ENCODE measurements at places on chromosomes 4 and X.

DNA sequence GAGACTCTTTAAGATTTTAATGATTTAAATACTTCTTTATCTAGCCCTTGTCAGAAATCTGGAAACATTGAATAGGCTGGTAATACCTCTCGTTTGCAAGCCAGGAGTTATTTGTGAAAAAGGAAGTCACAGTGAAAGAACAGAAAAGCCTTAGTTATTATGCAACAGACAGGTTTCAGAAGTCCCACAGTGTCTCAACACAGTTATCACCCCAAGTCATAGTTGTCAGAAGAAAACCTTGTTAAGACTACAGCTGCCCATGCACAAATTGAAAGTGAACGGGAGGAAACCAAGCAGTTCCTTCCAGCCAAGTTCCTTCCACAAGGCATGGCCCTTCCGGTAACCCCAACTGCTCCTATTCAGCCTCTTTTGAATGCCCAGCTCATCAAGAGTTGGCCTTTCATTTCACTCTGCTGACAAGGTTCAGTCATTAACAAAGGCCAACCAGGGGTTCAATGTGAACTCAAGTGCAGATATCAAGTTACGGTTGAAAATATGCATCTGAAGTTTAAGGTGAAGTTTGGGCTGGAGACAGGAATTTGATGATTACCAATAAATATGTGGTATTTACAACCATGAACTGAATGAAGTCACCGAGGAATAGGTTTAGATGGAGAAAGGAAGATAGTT lies 15.6 kb downstream of the ALPK1 start:
- no peak for DNase-seq

- peak; percentile 24 for DNase-seq
These were observed 126.5 kb downstream of the REELD1 start for GRCh38 chr4:146340798-146341197.

DNA sequence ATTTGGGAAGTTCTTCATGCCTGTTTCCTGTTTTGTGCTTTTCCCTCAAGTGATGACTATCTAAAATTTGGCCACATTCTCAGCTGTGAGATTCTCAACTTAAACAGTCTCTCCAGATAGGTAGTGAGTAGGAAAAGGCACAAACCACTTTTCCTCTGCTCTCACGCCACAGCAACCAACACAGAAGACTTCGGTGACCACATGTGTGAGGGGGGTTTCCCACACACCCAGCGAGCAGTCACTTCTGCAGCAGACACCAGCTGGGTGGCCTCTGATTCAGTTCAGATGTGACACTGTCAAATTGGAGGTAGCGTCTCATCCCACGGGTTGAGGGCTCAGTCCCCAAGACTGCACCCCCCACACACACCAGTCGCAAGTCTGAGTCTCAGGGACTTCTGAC lies 25.1 kb upstream of the CLDN34 start:
- DNase-seq = no peak

DNA sequence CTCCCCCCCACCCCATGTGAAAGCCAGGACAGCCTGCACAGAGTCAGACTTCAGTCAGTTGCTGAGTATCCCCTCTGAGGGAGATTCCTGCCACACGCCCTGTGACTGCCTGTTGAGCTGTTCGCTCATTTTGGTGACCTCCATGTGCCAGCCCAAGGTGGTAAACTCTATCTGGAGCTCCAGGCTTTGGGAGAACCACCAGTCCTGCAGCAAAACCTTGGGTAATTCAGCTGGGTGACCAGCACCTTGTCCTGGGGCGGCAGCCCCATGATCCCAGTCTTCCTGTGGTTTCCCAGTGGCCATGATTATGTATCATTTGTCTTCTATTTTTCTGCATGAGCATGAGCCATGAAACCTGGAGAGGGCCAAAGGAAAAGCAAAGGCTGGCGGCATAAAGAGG lies 73.4 kb downstream of the NBDY start:
- no peak for DNase-seq

- peak; percentile 37 for DNase-seq
These were observed 1778.2 kb upstream of the PCDH10 start for GRCh38 chr4:131370846-131371245.

- DNase-seq = no peak
These were observed 82.5 kb downstream of the RBM47 start for GRCh38 chr4:40546969-40547788.

DNA sequence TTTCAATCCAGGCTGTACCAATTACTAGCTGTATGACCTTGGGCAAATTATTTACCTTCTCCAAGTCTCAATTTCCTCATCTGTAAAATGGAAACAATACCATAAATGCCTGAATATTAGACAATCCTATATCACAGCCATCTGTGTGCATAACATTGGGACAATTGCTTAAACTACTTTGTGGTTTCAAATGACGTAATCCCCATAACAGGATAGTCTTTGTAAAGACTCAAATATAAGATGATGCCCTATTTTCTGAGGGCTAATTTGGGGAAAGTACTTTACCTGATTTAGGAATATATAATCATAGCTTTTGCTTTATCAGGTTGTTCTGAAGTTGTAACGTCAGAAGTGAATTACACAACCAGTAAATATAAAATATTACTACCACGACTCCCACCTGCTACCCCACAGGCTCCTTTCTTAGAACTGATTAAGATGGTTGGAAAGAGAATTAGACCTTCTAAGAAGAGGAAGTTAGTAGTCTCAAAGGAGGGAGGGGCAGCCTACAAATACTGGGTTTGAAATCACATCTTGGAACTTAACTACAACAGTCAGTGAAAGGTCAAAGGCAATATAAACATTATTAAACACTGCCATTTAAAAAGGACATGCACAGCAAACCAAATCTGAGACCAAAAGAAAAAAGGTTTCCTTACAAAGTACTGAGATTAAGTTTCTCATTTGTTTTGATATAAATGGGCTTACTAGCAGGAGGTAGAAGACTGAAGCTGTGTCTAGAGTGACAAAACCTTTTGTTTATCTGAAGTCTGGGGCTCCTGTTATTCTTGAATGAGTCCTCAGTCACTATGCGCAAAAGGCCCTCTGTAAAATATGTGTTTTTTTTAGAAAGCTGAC lies 215.0 kb downstream of the SCFD2 start:
- DNase-seq = no peak

DNA sequence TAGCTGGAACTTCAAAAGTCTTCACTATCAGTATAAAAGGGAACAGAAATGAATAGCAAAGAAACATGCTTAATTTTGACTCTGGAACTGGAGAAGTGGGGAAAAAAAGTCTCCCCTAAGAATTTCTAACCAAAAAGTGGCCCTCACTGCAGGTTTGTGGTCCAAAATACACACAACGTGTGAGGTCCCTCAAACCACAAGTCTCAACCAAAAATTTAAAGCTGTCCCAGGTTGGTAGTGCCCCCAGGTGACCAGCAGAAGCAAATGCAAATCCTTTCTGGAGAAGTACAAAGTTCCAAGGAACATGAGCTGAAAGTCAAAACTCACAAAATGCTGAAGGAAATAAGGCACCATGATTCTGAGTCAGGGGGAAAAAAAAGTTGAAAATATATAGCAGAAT lies 23.6 kb upstream of the VAMP7 start:
- no peak for DNase-seq

DNA sequence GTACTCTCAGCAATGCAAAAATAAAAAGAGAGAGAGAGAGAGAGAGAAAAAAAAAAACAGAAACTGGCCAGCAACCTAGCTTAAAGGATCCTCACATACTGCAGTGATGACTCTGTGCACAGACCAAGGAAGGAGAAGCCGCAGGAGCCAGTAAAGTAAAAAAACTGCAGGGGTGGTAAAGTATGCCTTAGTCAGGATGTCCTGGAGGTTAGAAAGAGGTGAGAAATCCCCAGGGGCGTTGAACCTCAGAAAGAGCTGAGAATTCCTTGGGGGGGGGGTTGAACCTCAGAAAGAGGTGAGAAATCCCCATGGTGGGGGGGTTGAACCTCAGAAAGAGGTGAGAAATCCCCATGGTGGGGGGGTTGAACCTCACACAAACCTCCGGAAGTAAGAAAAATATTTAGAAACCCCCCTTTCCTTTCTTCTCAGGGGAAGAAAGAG lies 48.0 kb downstream of the MAGEA9 start:
- no peak for DNase-seq

- no peak for DNase-seq
These were observed 120.2 kb downstream of the AFAP1 start for GRCh38 chr4:7819446-7819845.

DNA sequence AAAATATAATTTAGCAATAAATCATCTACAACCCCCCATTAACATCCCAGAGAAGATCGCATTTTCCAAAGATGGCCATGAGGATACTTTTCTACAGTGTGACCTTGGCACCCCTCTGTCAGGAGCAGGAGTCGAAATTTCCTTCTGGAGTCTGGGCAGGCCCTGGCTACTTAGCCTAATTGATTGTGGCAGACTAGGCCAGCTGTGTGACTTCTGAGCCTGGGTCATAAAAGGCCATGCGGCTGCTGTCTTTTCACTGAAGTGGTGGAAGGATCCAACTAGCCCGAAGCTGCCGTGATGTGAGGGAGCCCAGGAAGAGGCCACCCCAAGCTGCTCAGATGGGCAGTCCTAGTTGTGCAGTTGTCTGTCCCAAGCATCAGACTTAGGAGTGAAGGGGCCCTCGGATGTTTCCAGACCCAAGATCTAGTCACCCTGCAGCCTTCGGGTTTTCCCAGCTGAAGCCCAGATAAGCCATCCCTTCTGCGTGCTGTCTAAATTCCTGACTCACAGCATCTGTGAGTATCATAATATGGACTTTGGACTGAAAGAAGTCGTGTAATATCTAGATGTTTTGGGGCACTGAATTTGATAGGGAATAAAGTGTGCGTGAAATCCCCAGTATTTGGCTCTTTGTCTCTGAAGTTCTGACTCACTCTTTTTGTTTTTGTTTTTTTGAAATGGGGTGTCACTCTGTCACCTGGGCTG lies 21.0 kb downstream of the PDK3 start:
- no peak for DNase-seq

- DNase-seq = no peak
These were observed 605.1 kb downstream of the ADGRL3 start for GRCh38 chr4:61805227-61805626.

GRCh38 chr4:147370473-147370872 lies 110.4 kb upstream of the EDNRA start:
- no peak for DNase-seq

DNA sequence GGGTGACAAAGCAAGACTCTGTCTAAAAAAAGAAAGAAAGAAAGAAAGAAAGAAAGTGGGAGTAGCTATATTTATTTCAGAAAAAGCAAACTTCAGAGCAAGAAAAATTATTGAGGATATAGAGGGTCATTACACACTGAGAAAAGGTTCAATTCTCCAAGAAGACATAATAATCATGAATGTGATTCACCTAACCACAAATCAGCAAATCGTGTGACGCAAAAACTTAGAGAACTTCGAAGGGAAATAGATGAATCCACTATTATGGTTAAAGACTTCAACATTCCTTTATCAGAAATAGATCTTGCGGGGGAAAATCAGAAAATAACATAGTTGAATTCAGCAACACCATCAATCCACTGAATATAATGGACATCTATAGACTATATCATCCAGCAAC lies 219.3 kb upstream of the LDB2 start:
- no peak for DNase-seq

GRCh38 chr4:5571646-5572045 lies 136.7 kb downstream of the EVC2 start:
- DNase-seq = no peak

DNA sequence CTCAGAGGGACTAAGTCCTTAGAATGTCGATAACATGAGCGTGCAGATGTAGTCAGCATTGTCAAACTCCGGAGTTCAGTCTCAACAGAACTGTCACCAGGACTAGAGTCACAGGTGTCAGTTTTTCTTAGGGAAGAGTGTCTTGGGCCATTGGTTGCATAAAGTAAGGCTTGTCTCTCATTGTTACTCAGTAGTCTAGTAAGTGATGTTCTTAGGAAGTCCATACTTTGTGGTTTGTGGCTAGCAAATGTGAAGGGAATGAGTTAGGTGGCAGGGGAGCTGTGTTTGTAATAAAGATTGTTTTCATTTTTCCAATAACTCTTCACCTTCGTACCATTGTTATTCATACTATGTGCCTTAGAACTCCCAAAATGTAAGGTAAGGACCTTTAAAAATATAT lies 119.6 kb downstream of the AFF2 start:
- no peak for DNase-seq

DNA sequence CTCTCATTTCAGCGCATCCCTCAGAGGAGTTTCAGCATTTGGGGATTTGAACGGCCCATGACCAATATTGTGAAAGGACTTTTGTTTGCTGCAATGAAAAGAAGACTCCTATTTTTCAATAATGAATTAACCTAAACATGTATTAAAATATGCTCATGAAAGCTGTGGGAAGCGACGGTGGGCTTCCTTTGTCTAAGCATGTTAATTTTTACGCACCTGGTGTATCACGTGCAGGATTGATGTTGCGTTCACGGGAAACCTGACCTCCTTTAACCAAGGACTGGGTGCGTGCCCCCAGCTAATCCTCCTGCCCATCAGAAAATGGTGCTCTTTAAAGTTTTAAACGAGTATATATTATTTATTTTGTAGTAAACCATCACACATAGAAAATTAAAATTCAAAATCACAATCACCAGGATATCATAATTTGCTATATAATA lies 590 bp upstream of the CCDC110 start:
- no peak for DNase-seq

DNA sequence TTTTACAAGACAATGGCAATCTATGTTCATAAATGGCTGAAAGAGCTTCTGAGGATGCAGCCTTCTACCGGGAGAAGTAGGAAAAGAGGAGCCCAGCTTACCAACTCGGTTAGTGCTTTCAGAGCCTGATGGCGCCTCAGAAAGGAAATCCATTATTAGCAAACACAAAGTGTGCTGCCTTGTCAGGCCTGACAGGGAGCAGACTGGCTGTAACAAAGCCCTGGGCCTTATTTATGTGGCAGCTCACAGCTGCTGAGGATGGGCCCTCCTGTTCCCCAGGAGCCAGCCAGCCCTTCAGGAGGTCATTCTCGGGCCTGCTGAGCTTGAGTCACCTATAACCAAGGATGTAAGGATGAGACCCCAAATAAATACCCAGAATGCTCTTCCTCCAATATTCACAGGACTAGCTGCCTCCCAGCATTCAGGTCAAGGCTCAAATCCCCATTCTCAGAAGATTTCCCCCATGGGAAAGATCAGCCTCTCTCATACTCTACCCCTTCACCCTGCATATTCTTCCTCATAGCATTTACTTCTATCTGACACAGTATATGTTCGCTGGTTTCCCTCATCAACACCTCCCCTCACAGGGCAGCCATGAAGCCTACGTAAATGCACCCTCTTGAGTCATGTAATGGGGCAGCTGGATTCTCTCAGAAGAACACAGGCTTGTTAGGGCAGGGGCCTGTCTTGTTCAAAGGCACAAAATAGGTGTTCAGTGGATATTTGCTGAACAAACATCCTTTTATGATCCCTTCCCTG lies 227.0 kb upstream of the RASGEF1B start:
- no peak for DNase-seq

DNA sequence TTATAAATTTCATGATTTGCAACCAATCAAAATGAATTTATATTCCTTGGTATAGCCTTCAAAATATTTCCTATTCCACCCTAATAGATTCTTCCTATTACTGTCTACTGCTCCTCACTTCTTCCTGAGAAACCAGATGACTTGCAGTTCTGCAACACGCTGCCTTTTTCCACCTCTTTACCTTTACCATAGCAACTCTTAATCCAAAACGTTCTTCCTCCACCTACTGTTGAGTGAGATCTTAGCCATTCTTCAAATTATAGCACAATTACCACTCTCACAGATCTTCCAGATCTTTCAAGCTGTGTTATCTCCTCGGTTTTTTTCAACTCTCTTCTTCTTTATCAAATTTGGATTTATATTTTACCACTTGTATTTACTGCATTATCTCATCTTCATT lies 289.8 kb downstream of the ADGRL3 start:
- DNase-seq = no peak

Data from COR-L47 (cell line).